Stimulated activated CD4-positive, alpha-beta T cell treated with anti-CD3 and anti-CD28 coated beads, Interleukin-2, amount 100 ng/mL, for 24 hours (primary cell): ENCODE measurements at places on chromosomes 7 and 10.

DNA sequence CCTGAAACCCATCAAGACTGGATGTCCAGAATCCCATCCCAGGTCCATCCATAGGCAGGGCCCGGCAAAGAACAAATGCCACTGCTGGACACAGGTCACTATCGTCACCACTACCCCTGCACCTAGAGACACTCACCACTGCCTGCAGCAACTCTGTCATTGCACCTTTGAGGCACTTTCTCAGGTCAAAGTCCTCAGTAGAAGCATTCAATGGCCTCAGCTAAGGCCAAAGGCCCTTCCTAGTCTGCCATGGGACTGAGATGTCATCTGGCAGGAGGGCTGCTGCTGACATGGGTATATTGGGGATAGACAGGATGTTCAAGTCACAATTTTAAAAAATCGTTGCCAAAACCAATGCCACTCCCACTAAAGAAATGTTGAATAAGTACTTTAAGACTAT, 58.7 kb downstream of the GPAM start:
- no peak for DNase-seq

GRCh38 chr10:89153116-89153515, 54.0 kb downstream of the CH25H start:
- no peak for DNase-seq

GRCh38 chr10:120347644-120348043, 109.4 kb upstream of the PLPP4 start:
- DNase-seq, result no peak

GRCh38 chr7:35701287-35701900, 6.5 kb upstream of the HERPUD2 start:
- DNase-seq, result no peak

GRCh38 chr7:75980430-75981202, 13.8 kb downstream of the TMEM120A start:
- no peak for DNase-seq

GRCh38 chr10:31390804-31391203, 71.8 kb downstream of the ZEB1 start:
- no peak for DNase-seq

DNA sequence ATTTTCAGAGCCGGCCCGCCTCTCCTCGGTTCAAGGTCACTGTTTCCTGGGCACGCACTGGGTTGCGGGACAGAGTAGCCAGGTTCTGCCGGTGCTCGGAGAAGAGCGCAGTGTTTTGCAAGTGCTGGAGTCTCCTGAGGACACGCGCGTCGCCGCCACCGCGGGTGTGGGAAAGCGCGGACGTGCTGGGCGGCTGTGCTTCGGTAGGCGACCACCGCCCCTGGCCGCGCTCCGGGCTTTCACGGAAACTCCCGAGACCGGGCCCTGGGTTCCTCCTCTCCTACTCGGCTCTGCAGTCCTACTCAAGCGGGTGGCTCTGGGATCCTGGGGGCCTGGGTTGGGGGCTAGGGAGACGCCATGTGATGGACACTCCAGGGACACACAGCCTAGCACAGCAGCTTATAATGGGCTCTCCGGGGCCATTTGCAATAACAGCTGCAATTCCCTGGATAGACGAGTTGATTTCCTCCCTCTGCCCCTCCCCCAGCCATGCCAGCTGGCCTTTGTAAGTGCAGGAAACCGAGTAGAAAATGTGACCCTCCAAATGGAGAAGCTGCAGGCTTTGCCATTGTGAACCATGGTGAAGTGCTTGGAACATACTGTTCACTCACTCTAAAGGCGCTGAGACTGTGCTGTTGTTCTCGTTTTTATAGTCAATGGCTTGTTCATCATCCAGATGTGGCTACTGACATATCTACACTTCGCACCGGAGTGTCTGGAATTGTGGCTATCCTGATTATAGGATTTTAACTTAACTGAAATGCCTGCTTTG, 2.1 kb downstream of the FRAT1 start:
- no peak for DNase-seq

DNA sequence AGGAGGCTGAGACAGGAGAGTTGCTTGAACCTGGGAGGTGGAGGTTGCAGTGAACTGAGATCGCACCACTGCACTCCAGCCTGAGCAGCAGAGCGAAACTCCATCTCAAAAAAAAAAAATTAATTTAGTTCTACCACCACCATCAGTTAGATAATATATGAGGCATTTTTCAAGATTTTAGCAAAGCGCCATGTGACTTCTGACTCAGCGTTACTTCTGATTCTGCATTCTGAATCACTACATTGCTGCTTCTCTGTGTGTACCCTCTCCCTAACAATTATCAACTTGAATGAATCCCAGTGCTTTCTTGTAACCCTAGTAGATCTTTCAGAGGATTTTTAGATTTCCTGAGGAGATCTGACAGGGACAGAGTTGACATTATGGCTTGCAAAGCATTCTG, 176.8 kb upstream of the SORCS1 start:
- no peak for DNase-seq

DNA sequence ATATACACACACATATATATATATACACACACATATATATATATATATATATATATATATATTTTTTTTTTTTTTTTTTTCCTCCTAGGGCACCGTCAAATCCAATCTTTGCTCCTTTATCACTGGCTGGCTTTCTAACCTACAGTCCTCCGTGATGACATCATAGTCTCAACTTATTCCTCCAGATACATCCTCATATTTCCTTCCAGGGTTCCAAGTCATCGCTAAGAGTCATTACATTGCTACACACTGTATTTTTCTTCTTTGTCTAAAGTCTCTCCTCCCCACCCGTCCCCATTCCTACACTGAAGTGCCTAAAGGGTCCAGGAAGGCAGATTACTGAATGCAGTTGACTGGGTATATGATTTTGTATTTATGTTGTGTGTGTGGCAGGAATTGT, 1.1 kb upstream of the FAM200A start:
- DNase-seq, result no peak

GRCh38 chr7:26197153-26198115, 3.1 kb downstream of the HNRNPA2B1 start:
- no peak for DNase-seq

GRCh38 chr10:128588402-128588801, 462.2 kb upstream of the MKI67 start:
- DNase-seq, result no peak

DNA sequence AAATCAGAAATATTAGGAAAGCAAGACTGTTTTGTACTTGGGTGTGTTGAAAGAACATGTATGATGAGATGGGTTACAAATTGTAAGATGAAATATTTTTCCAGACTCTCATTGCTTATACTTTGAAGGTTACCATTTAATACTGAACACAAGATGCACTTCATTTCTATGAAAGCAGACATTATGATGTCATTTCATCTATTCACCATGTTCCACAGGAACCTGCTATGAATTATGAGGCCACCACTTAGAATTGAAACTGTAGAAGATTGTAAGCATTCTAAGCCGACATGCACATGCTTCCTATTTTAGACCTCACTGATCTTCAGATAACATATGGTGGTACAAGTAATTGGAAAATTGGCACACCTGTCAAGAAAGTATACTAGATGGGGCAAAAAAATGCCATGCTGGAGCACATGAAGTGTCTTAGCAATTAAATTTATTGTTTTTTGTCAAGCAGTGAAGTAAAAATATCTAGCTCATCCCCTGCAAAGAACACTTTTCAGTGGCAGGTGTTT, 195.0 kb downstream of the PHF14 start:
- DNase-seq, result no peak

GRCh38 chr7:155985518-155986250, 173.4 kb upstream of the SHH start:
- no peak for DNase-seq

DNA sequence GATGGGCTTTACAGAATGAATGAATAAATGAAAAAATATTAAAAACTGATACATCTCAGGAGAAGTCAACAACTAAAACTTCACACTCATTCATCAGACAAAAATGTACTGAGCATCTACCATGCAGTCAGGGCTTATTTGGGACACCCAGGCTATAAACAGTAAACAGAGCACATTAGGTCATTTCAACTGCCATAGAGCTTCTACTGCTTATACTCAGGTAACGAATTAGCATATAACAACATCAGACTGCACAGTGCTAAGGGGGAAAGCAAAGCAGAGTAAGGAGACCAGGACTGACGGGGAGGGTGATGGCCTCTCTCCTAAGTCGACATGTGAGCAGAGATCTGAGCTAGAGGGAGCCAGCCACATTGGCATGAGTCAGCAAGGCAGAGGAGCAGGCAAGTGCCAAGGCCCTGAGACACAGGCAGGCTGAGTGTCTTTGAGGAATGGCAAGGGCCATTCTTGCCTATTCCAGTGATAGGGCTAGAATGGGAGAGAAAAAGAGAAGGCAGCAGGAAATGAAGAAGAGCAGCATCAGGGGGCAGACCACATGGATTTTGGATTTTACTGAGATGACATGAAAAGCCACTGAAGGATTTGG, 528.9 kb downstream of the PARD3 start:
- DNase-seq, result no peak

GRCh38 chr7:47351233-47352154, 230.4 kb downstream of the TNS3 start:
- no peak for DNase-seq

GRCh38 chr7:129875745-129876411, 76.9 kb downstream of the UBE2H start:
- no peak for DNase-seq

DNA sequence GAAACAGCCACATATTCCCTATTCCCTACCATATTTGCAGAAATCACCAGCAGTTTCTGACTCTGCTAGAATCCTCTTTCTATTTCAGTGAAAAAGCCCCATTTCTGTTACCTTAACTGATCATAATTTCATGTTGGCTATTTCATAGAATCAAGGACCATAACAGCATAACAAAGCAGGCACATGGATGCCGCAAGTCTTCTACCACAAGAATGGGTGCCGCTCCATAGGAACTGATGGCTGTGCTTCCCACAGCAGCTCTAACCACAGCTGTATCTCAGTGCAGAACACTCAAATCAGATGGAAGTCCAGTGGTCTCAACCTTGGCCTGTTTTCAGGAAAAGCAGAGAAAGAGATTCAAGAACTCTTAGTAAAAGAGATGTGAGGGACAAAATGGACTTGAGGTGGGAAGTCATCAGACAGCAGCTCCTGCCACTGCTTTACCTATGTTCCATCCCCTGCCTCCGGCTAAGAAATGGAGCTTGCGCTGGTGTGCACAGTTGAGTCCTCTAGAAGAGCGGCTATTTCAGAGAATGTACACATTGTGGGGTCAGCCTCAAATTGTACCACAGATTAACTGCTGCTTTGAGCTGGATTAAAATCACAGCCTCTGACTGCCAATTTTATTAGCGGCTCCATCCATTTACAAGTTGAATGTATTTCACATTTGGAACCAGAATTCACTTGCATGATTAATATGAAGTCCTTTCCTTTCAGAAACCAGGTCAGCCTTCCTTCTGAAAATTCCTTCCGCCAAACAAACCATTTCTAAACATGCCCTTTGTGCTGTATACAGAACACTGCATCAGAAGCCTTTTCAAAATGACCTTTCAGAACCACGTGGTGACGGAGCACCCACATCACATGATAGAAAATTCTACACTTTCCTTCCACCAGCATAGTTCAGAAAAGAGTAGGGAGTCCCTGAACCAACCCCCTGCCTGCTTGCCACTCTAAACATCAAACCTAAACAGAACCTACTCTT, 7.7 kb downstream of the PTPRN2 start:
- DNase-seq, result no peak

- DNase-seq, result no peak
Observed at GRCh38 chr10:78972160-78972946, 96.4 kb upstream of the ZMIZ1 start.

DNA sequence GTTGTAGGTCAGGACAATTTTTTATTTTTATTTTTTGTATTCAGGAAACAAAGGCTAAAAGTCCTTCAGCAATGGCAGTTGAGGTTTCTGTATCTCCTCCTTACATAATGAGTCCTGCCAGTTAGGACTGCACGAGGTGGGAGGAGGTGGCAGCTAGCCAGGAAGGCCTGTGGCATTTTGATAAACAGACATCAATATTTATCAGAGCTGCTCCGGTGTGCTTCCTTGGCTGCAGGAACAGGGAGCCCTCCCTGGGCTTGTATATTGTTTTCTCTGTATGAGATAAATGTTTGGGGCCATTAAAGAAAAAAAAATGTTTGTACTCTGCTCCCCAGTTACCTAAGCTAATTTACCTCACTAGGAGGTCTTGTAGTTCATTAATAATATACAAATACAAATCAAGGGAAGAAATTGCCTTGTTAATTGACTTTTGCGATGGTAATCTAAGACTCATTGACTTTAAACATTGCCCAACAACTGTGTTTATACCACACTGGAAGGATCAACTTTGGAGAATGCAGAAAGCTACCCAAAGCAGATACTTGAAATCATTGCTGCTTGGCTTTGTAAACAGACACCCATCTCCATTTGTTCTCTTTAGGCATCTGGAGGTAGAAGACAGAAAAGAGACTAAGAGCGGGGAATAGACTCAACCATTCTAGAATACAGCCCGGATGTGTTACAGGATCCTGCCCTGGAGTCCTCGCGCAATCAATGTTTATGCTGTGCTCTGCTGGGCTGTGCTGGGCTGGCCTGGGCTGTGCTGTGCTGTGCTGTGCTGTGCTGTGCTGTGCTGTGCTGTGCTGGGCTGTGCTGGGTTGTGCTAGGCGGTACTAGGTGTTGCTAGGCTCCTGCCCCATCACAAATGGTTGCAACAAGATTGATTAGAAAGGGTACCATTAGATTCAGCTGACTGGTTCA, 36.5 kb upstream of the PDZD8 start:
- no peak for DNase-seq

DNA sequence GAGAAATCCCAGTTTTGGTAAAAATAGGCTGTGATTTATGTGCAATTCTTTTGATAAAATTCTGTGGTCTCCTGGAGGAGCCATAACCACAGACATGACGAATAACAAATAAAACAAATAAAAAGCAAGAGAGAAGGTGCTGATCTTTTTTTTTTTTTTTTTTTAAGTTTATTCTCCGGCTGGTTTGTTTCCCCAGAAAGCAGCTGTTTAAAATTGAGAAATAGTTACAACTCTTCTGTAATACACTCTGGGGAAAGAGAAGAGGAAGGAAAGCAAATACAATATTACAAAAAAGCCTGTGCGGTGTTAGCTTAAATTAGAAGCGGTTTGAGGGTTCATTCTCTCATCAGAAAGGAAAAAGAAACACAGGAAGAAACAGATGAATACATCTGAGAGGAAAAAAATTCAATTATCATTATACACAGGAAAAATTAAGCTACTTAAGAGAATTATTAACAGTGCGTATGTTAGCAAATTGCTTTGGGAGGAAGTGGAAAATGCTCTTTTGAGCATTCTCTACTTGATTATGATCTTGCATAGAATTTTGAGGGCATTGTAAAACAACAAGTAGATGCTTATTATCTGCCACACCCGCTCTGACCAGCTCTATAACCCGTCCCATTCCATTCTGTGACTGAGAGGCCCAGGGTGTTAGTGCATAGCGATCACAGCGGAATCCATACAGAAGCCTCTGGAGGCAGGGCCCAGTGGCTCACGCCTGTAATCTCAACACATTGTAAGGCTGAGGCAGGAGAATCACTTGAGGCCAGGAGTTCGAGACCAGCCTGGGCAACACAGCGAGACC, 40.6 kb upstream of the WAC start:
- DNase-seq, result no peak

GRCh38 chr7:140640060-140640637, 464 bp downstream of the DENND2A start:
- DNase-seq, result peak; percentile 28
